ENCODE measurements at places on chromosomes 13 and 19.

- no peak for DNase-seq
These were observed 126.8 kb downstream of the LMO7 start for GRCh38 chr13:75762955-75763354.

DNA sequence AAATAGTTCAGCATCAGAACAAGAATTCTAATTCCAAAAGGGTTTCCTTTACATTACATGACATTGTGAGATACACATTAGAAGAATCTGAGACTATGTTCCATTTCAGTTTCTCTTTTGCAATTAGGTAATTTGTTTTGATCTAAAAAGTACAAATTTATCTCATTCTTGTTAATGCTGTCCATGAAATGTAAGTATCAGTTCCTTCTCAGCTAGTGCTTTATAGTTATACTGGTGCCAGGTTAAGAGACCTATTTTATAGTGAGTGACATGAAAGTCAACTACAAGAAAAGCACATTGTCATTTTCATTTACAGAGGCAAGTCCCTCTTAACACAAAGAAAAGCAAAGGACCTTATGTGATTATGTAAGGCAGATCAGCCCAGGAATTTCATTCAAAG, 43.9 kb downstream of the RCBTB2 start:
- no peak for DNase-seq

- no peak for DNase-seq
These were observed 12.5 kb downstream of the SUPT20H start for GRCh38 chr13:37047032-37047431.

DNA sequence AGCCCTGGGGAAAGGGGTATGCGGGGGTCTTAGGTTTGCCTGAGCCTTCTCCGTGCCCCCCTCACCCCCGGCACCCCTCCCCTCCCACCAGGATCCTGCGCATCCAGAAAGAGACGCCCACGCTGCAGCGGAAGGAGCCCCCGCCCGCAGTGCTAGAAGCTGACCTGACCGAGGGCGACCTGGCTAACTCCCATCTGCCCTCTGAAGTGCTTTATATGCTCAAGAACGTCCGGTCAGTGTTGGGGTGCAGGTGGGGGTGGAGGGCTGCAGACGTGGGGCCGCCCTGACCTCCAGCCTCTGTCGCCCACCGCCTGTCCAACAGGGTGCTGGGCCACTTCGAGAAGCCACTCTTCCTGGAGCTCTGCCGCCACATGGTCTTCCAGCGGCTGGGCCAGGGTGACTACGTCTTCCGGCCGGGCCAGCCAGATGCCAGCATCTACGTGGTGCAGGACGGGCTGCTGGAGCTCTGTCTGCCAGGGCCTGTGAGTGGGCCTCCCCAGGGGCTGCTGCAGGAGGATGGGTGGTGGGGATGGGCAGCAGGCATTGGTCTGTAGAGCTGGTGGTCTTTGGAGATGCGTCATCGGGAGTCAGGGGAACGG, 4.4 kb downstream of the PNPLA6 start:
- DNase-seq, result no peak

DNA sequence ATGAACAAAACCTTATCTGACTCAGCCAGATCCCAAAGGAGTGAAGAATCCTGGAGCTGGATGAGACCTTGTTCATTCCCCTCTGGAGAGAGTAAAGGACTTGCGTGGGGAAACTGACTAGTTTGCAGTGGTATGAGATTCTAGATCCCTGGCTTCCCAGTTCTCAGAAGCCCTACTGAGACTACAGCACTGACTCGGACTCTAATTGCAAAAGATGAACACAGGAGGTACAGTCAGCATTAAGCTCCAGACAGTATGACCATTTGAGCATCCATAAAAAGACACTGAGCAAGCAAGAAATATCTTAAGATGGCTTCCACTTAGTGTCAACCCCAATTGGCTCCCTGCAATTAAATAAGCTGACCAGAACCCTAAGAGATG, 6.8 kb downstream of the ZC3H4 start:
- no peak for DNase-seq

GRCh38 chr19:15181394-15181793, 19.4 kb downstream of the NOTCH3 start:
- no peak for DNase-seq

DNA sequence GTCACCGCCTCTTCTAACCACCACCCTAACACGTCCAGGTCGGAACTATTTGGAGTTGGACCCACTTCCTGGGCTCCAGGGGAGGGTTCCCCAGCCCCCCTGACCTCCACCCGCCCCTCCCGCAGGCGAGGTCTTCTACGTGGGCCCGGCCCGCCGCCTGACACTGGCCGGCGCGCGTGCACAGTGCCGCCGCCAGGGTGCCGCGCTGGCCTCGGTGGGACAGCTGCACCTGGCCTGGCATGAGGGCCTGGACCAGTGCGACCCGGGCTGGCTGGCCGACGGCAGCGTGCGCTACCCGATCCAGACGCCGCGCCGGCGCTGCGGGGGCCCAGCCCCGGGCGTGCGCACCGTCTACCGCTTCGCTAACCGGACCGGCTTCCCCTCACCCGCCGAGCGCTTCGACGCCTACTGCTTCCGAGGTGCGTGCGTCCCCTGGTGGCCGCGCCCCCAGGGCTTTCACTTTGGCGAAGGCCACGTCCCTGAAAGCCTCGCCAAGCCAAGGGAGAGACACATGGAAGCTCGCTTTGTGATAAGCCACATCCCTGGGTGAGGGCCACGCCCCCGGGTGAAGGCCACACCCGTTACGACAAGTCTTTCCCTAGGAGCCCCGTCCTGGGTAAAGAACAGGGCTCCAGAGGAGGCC, 13.2 kb downstream of the NCAN start:
- peak; percentile 74 for DNase-seq

GRCh38 chr19:16022681-16023080, 53.6 kb upstream of the TPM4 start:
- no peak for DNase-seq

DNA sequence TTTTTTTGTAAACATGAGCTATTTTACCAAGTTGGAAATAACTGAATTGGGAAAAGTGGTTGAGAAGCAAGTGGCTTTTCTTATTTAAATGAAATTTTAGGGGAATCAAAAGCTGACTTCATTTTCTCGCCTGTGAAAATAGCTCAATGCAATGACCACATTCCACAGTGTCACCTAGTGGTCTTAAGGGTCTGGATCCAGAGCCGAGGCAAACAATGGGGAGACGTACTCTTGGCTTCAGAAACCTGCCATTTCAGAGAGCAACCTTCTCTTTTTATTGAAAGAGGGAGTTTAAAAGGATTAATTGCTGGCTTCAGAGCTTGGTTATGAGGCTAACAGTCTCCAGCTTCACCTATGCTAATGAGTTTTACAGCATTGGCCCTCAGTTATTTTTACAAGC, 39.7 kb upstream of the RXFP2 start:
- DNase-seq, result no peak

DNA sequence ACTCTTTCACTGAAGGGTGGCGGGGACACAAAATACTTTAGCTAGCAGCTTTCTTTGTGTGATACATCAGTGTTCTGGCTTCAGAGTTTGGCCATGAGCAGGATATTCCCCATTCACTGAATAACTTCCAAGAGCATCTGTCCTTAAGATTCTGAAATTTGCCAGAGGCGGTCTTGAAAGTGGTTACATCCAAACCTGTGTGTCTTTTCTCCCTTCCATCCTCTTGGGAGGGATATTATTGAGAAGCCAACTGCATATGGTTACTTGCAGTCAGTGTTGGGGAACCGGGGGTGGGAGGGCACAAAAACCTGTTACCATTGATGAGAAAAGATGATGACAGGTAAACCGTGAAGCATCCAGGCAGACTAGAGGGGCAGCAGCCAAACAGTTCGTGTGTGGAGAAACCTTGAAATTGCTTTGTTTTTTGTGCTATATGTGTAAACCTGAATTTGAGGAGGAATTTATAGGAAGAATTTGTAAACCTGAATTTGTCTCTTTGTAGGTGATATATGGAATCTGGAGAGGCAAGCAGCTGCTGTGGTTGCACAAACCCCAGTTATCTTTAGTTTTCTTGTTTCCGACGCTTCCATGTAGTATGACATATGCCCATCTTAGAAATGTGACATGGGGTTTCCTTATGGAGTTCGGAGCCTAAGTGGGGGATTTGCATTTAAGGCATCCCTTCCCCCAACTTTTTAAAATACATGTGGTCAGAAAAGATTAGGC, 104.8 kb downstream of the WDFY2 start:
- no peak for DNase-seq

DNA sequence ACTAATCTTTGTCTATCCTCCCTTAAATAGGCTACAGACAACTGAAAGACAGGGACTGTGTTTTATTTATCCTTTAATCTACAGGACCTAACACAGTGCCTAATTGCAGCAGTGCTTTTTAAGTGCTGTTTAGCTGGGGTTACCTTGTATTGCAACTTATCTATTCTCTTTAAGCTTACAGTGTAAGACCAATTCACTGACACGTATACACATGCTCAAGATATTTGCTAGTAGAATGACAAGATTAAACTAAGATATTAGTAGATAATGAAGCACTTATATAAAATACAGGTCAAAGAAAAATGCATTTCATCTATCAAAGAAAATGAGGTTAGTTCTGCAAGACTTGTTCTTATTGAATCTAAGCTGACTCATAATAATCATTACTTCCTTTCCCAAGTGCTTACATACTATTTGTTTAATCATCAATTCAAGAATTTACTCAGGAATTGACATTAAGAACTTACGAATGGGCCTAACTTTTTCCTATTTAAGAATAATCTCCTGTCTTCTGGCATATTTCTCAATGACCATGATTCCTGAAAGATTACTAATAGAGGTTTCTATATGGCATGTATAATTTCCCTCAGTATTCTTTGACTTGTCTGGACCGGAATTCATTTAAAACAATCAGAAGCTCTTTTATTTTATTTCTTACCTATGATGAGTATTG, 75.8 kb upstream of the MAB21L1 start:
- no peak for DNase-seq

DNA sequence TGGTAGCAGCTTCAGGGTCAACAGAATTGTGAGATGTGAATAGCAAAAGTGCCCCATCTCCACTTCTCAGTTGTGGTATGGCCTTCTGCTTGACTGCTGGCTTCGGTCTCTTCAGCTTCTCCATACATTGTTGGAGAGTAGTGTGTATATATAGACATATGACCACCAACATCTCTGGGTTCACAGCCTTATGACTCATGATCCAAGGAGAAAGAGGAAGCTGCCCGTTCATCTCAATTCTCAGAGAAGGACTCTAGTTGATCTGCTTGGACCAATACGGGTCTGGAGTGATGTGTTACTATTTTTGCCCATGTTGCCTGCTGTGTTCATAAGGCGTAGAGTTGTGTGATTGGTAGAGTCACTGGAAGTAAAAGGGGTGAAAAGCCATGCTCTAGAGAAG, 3.6 kb upstream of the COMMD6 start:
- DNase-seq, result no peak

GRCh38 chr19:41316306-41316920, 6.4 kb downstream of the CCDC97 start:
- no peak for DNase-seq

DNA sequence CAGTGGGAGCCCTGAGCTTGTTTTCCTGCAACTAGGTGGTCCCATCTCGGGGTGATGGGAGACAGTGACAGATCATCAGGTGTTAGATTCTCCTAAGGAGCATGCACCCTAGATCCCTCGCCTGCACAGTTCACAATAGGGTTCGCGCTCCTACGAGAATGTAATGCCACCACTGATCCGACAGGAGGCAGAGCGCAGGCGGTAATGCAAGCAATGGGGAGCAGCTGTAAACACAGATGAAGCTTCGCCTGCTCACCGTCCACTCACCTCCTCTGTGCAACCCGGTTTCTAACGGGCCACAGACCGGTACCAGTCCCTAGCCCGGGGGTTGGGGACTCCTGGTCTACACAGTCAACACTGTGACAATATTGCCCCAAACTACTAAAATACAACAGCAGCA, 38.8 kb downstream of the CARD8 start:
- no peak for DNase-seq

DNA sequence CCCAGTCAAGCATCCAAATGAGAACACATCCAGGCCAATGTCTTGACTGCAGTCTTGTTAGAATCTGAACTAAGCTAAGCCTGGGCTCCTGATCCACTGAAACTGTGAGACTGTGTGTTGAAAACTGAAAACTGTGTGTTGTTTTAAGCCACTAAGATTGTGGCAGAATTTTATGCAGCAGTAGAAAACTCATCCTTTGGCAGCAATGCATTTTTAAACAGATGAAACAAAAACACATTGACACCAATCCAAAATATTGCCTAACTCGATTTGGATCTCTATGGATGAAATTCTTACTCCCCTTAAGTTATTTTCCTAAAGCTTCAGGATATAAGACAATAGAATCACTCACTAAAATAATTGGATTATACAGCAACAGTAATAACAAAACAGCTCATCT, 202.3 kb upstream of the KLF12 start:
- no peak for DNase-seq

- DNase-seq, result no peak
These were observed 19.7 kb upstream of the GTF3A start for GRCh38 chr13:27404680-27405079.

GRCh38 chr19:12800923-12801465, 606 bp downstream of the PRDX2 start:
- DNase-seq, result no peak

DNA sequence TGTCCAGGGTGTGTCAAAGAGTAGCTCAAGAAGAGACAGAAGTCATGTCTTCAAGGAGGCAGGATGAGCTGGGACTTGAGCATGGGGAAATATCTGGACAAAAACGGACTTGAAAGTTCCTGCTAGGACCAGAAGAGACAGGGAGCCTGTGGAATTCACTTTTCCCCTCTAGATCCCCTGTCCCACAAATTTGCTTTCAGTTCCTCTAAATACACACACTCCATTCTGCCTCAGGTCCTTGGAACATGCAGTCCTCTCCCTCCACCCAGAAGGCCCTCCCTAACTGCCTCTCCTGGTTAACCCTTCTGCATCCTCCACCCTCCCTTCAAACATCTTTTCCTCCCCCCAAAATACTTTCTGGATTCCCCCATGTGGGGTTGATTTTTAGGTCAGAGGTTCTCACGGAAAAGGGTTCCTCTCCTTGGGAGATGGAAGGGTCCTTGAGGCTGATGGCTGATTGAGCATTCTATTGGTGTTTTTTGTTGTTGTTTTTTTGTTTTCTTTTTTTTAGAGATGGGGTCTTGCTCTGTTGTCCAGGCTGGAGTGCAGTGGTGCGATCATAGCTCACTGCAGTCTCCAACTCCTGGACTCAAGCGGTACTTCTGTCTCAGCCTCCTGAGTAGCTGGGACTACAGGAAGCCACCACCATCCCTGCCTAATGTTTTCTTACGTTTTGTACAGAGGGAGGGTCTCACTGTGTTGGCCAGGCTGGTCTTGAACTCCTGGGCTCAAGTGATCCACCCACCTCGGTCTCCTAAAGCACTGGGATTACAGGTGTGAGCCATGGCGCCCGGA, 6.9 kb upstream of the RETN start:
- no peak for DNase-seq
